ENCODE measurements at places on chromosomes 3 and 15. TPM values are rescaled to one million over a fixed set of nuclear protein-coding genes. Genes with fewer than 3 reads are reported as not detected.

PLA2G4E gene
- not detected for total RNA-seq

GABRB3 gene
- 0.54 TPM for total RNA-seq

INKA1 gene
- total RNA-seq: 2.3 TPM

C3orf52 gene
- total RNA-seq: 12.5 TPM

GOLGA8T gene
- not detected for total RNA-seq

Data from IMR-90 (cell line).